ENCODE measurements at places on chromosomes 5 and 9.

GRCh38 chr5:91521334-91521733 lies 138.2 kb upstream of the ARRDC3 start:
- DNase-seq = no peak

DNA sequence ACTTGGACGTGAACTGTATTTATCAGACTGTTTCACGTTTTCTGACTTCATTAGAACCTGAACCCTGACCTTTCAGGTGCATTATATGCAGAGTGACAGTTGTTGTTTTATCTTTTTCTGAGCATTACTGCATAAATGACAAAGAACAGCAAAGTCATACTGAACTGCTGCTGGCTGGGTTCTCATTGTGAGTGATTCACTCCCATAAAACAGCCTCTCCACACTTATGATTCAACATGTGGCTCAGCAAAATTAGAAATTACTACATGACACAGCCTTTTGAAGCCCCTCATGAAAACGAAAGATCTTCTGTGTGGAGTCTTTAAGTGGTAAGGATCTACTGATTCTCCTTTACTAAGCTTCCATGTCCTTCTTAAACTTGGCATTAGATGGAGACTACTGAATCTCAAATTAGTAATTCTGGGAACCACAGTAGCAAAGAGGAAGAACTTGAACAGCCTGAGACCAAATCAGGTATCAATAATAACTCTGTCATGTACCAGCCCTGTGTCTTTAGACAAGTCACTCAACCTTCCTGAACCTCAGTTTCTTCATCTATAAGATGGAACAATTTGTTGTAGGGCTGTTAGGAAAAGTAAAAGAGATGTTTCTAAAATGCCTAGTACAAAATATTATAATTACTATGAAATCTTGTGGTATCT lies 172.3 kb upstream of the GNA14 start:
- DNase-seq = no peak

- no peak for DNase-seq
These were observed 158.0 kb downstream of the DMRT2 start for GRCh38 chr9:1208157-1208556.

- no peak for DNase-seq
These were observed 10.1 kb upstream of the FOXE1 start for GRCh38 chr9:97842960-97843359.

DNA sequence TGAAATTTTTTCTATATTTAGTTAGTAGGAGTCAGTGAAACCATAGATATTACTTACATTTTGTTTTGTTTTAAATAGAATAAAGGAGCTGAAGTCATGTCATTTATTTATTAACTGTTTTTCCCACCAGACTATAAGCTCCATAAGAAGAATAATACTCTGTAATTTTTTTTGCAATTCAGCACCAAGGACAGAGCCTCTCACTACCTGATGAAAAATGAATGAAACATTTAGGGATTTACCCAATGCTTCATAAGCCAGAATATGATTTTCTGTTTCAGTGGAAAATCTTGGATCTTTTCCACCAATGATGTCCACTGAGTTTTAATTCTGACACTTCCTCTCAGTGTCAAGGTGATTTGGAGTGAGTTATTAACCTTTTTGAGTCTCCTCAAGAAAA lies 624.9 kb upstream of the GRAMD2B start:
- DNase-seq = no peak

- no peak for DNase-seq
These were observed 28.4 kb downstream of the LMX1B start for GRCh38 chr9:126642010-126642744.

DNA sequence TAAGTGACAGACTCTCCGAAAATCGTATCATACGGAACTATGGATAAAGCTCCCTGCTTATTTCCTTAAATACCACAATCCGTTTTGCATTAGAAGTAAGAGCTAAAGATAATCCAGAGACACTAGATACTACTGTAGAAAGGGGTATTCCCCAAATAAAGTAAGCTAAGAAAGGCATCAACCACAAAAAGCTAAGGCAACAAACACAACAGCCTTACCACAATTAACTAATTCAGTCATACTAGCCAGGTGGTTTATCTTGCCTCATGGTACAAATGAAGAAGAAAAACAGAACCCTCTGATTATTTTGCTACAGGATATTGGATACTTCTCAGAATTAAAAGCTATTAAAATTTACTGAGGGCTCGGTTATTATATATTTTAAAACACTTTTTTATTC lies 14.1 kb downstream of the ERP44 start:
- DNase-seq = no peak

DNA sequence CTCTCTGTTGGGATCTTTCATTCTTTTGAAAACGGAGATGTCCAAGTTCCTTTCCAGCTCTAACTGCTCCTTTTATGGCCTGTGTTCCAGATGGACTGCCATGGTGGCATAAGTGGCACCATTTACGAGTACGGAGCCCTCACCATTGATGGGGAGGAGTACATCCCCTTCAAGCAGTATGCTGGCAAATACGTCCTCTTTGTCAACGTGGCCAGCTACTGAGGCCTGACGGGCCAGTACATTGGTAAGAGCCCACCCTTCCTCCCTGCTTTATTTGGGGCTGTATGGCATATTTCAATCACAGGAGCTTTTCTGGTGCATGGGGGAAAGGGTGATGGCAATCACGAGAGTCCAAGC lies 4.8 kb downstream of the GPX3 start:
- no peak for DNase-seq

- no peak for DNase-seq
These were observed 386.7 kb downstream of the NTRK2 start for GRCh38 chr9:85056203-85056572.

- DNase-seq = no peak
These were observed 1.3 kb upstream of the CDHR2 start for GRCh38 chr5:176547802-176548201.

DNA sequence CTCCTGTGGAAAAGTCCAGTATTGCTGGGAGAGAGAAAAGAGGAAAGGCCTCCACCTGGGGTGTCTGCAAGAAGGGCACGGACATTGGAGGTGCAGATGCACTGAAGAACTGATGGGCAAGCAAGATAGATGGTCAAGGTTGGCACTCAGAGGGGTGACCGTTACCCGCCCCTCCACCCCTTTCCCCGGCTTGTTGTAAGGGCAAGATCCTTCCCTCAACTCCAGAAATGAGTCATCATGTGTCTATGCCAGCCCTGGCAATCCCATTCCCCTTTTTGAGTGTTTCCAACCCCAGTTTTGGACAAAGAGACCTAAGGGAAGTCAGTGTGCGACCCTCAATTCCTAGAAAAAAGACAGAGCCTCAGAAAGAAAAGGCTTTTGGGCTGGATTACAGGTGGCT lies 34.9 kb upstream of the ATP6V1G1 start:
- no peak for DNase-seq

DNA sequence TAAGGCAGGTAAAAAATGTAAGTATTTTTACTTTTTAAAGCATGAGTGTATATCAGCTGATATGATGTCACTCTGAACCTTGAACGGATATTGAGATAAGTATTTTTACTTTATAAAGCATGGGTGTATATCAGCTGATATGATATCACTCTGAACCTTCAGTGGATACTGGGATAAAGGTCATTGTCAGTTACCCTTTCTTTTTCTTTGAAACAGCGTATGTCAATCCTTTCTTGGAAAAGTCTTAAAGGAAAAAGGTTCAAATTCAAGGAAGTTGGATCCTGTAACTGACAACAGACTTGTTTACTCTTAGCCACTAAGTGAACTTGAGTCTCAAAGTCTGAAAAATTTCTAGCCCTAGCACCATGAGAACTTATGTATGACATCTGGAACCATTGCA lies 61.7 kb upstream of the IFNK start:
- no peak for DNase-seq

- no peak for DNase-seq
These were observed 291.3 kb upstream of the PCSK5 start for GRCh38 chr9:75599126-75599525.

GRCh38 chr9:88974641-88975040 lies 16.6 kb upstream of the S1PR3 start:
- DNase-seq = no peak

DNA sequence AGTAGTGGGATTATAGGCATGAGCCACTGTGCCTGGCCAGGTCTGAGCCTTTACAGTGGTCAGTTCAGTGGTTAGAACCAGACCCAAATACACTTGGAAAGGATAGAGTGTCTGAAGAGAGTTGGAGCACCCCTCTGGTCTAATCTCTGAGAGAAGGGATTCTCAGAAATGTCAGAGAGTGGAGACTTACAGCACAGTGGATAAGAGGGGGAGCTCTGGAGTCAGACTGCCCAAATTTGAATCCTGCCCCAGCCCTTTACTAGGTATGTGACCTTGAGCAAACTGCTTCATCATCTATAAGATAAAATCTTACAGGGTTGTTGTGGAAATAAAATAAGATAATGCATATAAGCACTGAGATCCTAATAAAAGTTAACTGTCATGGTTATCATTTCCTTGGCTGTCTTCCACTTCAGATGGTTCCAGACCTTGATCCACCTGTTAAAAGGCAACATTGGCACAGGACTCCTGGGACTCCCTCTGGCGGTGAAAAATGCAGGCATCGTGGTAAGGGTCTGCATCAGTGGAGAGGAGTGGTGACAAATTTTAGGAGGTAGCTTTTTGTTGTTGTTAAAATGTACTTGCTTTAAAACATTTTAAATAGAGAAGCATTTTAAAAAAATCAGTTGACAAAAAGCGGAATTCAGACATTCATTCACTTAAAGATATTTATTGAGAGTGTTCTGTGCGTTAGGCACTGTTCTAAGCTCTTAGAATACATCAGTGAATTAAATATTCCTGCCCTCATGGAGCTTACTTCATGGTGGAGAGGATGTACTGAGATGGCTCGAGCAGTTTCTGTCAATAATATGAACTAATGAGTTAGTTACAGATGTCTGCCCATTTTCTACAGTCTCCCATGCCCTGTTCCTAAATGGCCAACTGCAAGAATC lies 16.0 kb downstream of the SLC36A1 start:
- DNase-seq = no peak

DNA sequence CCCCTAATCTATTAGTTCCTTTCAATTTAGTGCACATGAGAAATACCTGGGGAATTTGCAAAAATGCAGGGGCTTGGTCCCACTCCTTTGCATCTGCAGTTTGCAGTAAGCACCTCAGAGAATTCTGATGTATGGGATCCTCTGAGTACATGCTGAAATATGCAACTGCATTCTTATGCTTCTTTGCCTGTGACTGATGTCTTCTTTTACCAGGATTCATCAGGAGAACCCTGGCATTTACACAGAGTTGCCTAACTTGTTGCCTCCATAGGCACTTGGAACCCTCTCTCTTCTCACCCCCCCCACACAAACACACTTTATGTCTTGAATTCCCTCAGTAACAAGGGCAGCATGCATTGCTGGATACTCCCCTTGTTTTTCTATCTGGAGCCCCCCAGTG lies 173.1 kb downstream of the KDM4C start:
- no peak for DNase-seq

GRCh38 chr9:29348999-29349398 lies 1775.7 kb upstream of the C9orf72 start:
- no peak for DNase-seq

DNA sequence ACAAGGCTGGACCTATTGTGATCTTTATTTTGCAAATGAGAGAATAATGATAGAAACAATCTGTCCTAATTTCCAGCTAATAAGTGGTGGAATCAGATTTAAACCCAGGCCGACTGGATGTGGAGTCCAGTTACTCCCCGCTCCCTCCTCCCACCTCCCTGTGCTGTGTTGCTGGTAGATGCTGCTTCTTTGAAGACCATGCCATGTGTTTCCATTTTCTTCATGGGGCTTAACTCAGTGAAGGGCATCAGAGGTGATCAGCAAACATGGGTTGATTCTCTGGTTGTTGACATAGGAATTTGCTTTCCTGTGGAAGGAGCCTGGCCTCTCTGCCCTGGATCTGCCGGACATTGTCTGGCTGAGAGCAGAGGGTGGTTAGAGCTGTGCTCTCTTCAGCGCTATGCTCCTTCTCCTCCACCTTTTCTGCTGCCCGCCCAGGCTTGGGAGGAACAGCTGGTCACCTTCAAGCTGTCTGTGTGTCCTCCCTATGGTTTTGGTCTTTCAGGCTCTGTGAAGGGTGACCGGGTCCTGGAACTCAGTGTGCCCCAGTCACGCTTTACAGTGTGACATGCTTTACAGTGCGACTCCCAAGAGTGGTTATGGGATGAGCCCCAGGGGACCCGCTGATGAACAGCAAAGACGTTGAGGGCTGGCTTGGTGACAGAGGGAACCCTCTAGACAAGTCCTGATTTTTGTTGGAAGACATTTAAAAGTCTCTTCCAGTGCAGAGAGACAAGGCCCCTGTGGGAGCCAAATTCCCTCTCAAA lies 68.4 kb upstream of the RPS23 start:
- DNase-seq = no peak

- no peak for DNase-seq
These were observed 1917.9 kb downstream of the EFNA5 start for GRCh38 chr5:105752801-105753200.

DNA sequence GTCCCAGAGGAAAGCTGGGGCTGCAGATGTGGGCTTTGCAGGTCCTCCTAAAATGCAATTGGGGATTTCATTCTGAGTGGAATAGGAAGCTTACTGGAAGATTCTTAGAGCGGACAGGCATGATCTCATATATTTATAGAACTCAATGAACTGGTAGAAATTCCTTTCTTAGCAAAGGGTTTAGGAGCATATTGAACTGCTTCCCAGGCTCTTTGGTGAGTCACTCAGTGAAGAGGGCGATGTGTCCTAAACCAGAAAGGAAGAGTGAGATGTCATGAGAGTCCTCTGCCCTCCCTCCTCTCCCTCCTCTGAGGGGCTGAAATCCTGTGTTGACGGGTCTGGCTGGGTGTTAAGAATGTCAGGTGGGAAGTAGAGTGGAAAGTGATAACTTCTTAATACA lies 26.3 kb upstream of the SEMA6A start:
- no peak for DNase-seq

DNA sequence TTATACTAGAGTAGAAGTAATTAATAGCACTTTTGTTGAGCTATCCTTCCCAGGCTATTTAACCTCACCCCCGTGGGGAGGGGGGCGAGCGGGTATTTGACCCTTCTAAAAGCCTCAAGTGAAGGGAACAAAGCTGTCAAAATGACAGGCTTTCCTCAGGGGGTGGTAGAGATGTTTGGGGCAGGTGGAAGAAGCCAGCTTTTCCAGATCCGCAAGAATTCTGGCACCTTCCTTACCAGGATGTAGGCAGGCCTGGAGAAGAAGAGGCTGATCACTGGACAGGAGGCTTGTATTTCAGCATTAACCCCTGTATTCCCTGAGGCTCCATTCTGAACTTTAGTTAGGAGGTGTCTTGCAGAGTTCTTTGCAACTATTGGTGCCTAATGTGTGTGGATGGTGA lies 26.2 kb upstream of the MLANA start:
- DNase-seq = no peak

DNA sequence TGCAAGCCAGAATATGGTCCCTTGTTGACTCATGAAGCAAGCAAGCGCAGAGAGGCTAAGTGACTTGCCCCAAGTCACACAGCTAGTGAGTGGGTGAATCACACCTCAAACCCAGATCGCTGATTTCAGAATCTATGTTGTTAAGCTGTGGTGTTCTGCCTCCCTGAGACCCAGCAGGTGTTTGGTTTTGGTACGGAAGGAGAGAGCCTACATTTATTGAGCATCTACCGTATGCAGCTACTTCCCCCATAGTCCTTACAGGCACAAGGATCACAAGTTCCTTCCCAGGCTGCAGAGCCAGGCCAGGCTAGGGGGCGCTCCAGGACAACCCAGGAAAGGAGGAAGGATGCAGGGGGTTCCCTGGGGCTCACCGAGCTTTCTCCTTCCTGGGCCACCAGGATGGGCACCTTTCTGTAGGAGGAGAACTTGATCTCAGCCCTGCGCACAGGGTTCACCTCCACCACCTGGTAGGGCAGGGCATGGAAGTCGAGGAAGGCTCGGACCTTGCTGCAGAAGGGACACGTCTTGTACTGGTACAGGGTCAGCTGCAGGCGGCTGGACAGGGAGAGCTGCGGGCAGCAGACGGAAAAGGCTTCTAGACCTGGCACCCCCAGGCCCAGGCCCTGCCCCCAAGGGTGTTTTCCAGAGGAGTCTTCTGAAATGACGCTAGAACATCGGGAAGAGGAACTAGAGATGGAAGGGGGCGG lies 2.5 kb downstream of the PTGES2 start:
- peak; percentile 75 for DNase-seq

Measured in liver (tissue), 10 donors.